Activated naive CD8-positive, alpha-beta T cell treated with anti-CD3 and anti-CD28 coated beads for 36 hours (primary cell): ENCODE measurements at places on chromosomes 7 and 10. TPM values are rescaled to one million over a fixed set of nuclear protein-coding genes. Genes with fewer than 3 reads are reported as not detected.

- DNase-seq, result no peak
These were observed 37.4 kb upstream of the XPNPEP1 start for GRCh38 chr10:109960682-109961081.

GRCh38 chr7:70855373-70855772, 276.6 kb upstream of the GALNT17 start:
- DNase-seq, result no peak

DNA sequence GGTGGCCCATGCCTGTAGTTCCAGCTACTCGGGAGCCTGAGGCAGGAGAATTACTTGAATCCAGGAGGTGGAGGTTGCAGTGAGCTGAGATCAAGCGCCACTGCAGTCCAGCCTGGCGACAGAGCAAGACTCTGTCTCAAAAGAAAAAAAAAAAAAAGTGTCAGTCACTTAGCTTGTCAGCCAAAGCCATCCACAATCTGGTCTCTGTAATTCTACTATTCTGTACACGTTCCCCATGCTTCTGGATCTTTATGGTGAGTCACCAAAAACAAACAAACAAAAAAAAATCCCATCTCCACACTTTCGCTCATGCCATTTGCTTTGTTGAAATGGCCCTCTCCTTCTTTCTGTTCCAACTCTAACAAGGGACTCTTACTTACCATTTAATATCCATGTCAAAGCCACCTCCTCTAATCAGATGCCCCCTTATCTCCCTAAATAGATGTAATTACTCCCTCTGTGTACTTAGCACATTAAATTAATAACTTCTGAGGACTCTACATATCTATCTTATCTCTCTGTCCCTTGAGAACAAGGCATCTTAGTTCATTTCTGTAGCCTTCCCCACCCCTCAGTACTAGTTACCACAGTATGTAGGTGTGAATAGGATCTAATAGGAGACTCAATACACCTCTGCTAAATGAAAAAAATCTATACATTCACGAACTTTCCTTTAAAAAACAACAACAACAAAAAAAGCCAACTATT, 128.4 kb downstream of the ELMO1 start:
- DNase-seq, result no peak

- no peak for DNase-seq
These were observed 157.5 kb upstream of the TNS3 start for GRCh38 chr7:47739301-47739875.

- DNase-seq, result no peak
These were observed 4.4 kb upstream of the TBX20 start for GRCh38 chr7:35258125-35258867.

DNA sequence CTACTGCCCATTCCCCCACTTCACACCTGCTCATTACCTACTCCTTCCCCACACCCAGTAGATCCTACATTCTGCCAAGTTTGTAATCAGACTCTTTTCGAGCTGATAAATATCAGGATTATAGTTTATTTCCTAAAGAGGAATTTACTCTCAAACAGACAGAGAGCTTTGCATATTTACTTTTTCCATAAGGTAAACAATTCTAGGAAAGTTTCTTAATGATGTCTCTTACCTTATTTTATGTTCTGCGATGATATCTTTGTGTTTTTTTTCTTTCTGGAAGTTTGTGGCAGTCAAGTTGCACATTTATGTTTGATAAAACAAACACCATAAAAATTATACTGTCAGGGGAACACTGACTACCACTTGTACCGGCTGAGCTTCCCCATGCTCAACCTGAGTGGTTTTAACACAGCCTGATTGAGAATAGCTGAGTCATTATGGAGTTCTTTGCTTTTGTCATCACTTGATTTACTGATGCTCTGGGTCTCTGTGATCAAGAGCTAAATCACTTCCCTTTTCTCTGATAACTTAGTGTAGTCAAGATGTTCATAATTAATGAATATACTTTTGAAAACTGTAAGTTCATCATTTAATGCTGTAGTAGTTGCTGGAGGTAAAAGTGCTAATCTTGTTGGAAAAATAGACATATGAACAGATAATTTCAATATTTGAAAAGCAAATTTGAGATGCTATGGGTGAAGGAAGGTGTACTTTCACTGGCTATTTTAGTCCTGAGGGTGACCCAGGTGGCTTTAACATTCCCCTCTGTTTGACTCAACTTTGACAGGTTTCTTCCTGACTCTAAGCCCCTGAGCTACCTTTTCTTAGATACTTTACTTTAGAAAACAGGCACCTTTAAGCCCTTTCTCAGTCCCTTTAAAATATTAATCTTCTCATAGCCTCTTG, 1034.5 kb upstream of the LRRTM3 start:
- no peak for DNase-seq

DNA sequence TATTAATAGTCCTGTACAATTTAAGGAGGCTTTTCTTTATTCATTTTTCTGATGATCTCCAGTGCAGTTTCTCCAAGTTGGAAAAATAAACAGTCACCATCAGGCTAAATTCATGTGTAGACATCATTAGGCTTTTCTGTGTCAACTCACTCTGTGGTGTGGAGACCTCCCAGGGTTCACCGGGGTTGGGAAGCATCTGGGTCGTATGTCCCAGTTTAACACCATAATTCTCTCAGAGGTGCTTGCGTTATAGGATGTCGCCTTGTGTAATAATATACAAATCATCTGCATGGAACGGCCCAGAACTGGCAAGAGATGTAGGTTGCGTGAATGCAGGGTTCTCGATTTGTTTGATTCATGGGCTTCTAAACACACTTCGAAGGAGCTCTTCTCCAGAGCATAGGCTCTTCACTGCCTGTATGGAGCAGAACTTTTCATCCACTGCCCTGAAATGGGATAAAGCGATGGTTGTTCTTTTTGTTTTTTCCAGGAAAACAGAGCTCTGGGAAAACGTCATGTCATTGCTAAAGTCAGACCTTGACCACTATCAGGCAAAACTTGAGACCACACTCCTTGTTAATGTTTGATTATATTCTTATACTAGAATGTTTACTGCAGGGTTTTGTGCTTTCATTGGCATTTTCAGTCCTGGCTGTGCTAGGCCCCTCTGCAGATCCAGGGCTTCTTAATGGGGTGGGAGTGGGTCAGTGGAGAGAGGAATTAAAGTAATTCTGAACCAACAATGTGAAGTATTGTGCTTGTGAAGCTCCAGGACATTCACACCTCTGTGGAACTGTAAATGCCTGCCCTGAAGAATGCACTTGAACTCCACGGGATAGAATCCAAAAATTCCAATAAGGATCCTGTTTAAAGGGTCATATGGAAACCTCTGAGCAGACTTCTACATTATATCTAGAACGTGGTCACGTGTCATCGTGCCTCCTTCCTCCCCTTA, 172.8 kb downstream of the TRIL start:
- DNase-seq, result no peak

- no peak for DNase-seq
These were observed 5.2 kb downstream of the NMT2 start for GRCh38 chr10:15163253-15163828.

DNA sequence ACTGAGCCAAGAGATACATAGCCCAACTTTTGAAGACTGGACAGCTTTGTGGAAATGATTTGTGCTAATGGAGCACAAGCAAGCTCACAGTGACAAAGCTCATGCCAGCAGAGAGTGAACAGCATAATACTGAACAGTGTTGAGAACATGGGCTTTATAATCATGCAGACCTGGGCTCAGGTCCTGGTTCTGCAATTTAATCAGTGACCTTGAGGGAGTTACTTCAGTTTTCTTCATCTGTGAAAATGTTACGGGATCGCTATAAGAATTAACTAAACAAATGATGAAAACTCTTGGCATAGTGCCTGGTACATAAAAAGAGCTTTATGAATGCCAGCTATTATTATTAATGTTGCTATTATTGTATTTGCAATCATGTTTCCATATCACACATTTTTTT, 690.5 kb upstream of the LRRN3 start:
- no peak for DNase-seq

DNA sequence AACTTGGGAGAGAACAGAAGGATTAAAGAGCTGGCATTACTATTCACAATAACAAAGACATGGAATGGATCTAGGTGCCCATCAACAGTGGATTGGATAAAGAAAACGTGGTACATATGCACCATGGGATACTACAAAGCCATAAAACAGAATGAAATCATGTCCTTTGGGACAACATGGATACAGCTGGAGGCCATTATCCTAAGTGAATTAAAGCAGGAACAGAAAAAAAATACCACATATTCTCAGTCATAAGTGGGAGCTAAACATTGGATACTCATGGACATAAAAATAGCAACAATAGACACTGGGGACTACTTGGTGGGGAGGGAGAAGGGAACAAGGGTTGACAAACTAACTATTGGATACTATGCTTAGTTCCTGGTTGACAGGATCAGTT, 133.2 kb upstream of the ITGB1 start:
- DNase-seq, result no peak

DNA sequence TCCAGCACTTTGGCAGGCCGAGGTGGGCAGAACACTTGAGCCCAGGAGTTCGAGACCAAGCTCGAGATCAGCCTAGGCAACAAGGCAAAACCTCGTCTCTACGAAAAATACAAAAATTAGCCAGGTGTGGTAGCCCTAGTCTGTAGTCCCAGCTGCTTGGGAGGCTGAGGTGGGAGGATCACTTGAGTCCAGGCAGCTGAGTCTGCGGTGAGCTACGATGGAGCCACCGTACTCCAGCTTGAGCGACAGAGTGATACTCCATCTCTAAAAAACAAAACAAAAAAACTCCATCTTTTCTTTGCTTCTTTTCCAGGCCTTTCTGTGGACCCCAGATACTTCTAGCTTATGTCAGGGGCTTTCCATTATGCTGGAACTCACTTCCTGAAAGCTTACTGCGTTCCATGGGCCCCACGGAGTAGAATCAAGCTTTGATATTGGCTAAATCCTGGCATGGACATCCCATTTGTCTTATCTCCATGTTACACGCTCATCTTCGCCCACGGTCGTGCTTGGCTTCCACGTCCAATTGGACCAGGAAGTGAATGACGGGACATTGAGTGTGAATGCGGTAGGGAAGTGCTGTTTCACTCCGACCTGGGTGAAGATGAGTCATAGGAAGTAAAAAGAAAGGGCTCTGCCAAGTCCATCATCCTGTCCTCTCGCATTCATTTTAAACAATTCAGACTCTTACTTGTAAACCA, 45.7 kb downstream of the FAM171A1 start:
- DNase-seq, result peak; percentile 3

DNA sequence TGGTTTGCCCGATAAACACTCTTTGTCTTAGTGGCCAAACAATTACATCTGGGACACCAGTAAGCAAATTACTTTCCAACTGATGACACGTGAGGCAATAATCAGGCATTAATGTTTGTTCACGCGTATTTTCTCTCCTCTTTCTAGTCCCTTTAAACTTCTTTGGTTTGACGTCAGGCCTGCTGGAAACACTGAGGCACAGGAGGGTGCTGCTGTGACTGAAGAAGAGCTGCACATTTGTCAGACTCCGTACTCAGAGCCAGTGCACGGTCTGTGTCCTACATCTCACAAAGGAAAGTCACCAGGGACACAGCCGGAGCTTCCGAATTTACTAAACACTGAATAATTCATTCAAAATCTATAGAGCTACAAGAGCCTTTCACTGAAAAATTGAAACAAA, 57.6 kb upstream of the ANAPC16 start:
- no peak for DNase-seq

DNA sequence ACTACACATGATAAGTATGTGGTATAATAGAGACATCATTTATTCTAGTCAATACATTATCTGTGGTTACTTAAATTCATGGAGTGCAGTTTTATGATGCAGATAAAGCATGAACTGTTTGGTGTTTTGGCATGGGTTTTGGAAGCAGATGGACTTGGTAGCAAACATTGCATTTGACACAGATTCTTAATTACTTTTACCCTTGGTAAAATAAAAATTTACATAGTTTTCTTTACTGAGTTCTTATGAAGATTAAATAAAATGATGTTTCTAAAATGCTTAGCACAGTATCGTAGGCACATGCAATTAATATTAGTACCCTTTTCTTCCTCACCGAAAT, 92.0 kb downstream of the ABCA13 start:
- DNase-seq, result no peak

DNA sequence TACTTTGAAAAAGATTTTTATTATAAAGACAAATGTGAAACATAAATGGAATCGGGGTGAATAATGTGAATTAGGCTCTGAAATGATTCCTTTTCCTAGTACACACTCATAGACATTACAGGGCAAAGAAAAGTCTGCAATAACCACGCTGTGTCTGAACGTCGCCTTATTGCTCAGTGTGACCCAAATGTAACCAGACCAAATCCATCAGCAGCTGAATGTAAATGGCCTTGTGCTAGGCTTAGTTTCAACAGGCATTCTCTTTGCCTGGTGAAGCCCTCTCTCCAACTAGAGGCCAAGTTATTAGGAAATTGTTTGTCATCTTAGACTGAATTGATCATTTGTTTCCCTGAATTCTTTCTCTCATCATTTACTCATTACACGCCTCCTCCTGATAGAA, 225.5 kb downstream of the CHCHD3 start:
- DNase-seq, result no peak

DNA sequence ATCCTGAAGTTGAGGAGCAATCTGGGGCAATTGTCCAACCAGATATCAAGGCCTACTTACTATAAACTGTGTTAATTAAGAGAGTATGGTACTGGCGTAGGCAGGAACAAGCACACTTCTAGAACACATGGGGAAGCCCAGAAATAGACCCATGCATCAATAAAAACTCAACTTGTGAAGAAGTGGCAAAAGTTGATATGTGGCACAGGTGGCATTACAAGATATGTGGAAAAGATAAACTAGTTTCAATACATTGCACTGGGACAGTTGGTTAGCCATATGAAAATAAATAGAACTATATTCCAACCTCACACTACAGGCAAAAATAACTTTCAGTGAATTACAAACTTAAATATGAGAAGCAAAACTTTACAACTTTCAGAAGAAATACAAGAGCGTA, 828.7 kb upstream of the LRRN3 start:
- no peak for DNase-seq

GRCh38 chr10:21496343-21497176, 28.9 kb downstream of the SKIDA1 start:
- peak; percentile 54 for DNase-seq

DNA sequence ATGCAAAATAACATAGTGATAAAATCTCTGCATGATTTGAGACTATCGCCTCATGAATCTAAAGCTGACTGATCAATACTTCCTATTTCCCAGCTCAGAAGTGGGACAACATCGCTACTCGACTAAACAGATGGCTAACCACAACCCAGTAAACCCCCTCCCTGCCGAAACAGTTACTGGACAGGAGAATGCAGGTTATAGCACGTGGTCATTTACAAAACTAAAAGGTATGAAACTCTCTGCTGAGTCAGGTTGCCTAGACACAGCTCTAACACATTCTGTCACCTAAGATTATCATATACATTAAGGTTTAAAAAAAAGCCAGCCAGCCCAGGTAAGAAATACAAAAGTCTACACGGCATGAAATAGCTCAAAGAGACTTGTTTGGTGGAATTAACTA, 64.0 kb downstream of the CTBP2 start:
- DNase-seq, result no peak

DGKI gene
- 1.8 TPM for total RNA-seq

MCM7 gene
- total RNA-seq, result 482 TPM

PDE6C gene
- not detected for total RNA-seq

LDB3 gene
- 0.20 TPM for total RNA-seq

RPEL1 gene
- 0.10 TPM for total RNA-seq

MYOF gene
- 22.8 TPM for total RNA-seq

HYAL4 gene
- total RNA-seq, result not detected

PRKAR2B gene
- total RNA-seq, result 1.4 TPM

GDF10 gene
- 4.1 TPM for total RNA-seq

WDFY4 gene
- 1.2 TPM for total RNA-seq

PPP1R3C gene
- total RNA-seq, result 0.25 TPM
